ENCODE measurements at places on chromosomes 2 and 18.
A peak's percentile ranks its signal among the peaks of the same experiment; 100 is the strongest.

- DNase-seq: no peak
Measured at GRCh38 chr2:46915281-46915810, at the start of gene MCFD2. Gene MCFD2, minus strand, starts transcription at chr2:46915806. Its CDS starts 6,635 bp downstream, at chr2:46909171.

DNA sequence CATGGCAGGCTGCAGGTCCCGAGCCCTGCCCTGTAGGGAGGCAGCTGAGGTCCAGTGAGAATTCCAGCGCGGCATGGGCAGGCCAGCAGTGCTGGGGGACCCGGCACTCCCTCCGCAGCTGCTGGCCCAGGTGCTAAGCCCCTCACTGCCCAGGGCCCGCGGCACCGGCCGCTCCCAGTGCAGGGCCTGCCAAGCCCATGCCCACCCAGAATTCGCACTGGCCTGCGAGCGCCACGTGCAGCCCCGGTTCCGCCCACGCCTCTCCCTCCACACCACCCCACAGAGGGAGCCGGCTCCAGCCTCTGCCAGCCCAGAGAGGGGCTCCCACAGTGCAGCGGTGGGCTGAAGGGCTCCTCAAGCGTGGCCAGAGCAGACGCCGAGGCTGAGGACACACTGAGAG lies 158.5 kb upstream of the ACVR2A start:
- DNase-seq: no peak

DNA sequence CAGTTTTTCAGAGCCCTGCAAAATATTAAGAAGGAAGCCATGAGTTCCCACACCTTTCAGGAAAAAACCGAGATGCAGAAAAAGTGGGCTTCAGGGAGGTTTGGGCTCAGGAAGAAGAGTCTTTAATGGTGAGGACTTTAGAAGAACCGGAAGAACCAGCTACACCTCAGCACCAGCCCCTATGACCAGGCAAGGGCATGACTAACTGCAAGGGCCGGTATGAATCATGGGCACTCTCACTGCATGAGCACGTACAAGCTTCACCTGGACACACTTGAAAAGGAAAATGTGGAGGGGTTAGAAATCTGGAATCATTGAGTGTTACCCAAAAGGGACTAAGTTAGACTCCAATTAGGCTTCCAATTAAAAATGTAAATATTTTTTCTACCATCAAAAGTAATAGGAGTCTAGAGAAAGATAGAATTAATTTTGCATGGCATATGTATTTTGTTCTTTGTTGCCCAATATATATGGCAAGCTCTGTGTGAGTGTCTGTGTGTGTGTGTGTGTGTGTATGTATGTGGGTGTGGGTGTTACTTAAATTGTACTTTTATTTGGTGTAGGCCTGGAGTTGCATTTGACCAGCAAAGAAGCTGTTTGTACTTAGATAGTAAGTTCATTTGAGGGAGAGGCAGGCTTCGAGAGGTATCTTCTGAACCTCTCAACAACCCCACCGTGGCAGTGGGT lies 66.5 kb upstream of the THUMPD2 start:
- no peak for DNase-seq

DNA sequence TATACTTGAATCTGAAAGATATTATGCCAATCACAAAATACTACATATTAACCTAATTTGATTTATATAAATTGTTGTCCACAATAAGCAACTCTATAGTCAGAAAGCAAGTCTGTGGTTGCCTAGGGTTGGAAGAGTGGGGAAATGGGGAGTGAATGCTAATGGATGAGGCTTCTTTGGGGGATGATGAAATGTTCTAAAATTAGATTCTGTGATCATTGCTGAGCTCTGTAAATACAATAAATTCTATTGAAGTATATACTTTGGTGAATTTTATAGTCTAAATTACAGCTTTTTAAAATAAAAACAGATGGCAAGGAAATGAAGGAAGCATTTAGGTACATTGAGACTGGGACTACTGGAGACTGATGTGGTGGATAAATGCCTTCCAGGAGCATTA lies 275.5 kb downstream of the MBD2 start:
- DNase-seq: no peak

- no peak for DNase-seq
Measured at GRCh38 chr2:177818412-177818811, 254.2 kb downstream of the PDE11A start.

GRCh38 chr18:42163321-42163720 lies 208.3 kb downstream of the PIK3C3 start:
- DNase-seq: no peak

GRCh38 chr18:59265246-59265973 lies 7.8 kb downstream of the RAX start:
- DNase-seq: peak; percentile 64

DNA sequence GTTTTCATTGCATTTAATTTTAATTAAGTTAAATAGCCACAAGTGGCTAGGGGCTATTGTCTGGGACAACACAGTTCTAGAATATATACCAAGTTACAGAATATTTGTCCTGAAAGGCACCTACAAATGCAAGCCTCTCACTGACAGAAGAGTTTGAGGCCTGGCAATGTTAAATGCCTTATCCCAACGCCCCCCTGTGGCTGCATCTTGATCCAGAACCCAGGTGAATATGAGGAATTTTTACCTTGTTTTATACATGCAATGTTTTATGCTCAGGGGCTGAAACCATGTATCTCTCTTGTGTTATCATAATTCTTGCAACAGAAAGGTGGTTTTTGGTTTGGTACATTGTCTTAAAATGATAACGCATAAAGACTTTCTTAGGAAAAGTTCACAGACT lies 71.8 kb upstream of the SEC11C start:
- DNase-seq: no peak

DNA sequence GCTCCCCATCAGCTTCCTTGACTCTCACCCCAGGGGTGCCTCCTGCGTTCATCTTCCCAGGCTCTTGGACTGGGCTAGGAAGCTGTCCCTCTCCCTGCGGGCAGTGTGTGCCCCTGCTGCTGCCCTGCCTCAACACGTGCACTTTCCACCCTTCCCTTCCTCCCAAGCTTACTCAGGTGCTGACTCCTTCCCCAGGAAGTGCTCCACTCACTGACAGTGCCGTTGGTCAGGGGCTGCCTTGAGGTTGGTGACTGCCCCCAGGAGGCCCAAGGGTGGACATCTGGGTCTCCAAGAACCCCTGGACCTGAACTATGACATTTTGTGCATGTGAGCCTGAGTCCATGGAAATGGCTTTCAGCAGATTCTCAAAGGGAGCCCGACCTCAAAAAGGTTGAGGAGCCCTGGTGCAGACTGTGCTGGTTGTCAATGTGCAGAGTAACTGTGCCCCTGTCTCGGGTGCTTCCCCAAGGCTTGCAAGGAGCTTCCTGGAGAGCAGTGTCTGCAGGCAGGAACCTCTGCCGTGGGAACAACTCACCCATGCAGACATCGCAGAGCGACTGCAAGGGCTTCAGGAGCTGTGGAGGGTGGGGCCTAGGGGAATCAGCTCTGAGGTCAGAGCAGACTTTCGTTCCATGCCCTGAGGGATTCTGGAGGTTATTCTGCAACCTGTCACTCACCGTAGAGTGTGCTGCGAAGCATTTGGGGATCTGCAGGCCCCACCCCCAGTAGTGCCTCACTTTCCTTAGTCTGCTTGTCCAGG lies 116.5 kb upstream of the MCFD2 start:
- DNase-seq: no peak

DNA sequence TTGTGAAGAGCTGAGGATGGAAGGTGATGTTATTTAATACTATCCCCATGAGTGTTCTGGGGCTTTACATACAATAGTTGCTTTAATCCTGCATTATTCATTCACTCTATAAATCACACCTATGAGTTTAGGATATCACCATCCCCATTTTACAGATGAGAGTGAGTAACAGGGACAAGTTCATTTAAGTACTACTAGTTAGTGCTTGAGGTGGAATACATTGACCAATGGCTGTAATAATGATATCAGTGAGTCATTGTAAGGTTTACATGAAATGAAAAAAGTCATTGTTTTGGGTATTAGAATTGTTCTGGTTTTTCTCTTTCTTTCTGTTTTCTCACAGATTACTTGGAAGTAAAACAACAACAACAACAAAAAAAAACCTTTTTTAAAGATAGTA lies 42.5 kb downstream of the TANC1 start:
- no peak for DNase-seq

DNA sequence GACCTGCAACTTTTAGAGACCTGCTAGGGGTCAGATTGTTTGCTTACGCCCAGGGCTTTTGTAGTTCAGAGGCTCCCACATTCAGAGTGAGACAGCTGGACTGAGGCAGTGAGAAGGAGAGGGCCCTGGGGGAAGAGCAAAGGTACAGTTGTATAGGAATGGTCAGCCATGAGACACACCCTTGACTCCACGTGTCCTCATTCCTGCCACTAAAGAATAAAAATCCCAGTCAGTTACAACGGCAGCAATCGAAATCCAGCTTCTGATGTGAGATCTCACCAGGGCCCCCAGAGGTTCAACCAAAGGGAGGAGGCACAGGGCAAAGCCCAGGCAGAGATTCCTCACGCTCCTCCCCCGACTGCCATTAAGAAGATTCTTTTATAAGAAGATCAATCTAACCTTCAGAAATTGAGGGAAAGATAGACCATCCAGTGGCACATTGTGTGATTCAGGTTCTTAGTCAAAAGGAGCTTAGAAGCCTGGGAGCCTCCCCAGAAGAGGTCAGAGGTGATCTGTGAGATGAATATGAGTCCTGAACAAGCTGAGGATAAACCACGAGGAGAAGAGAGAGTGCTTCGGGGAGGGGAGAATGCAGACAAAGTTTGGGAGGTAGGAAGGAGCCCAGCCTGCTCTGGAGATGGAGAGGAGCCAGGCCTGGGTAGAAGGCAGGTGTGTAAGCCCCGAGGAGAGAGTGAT lies 317.0 kb downstream of the CYP26B1 start:
- DNase-seq: no peak

- peak; percentile 80 for DNase-seq
Measured at GRCh38 chr2:156333951-156334495, 1.5 kb upstream of the NR4A2 start.

GRCh38 chr2:151770995-151771394 lies 36.7 kb upstream of the NEB start:
- no peak for DNase-seq

GRCh38 chr18:32732165-32732564 lies 40.7 kb downstream of the KLHL14 start:
- no peak for DNase-seq

GRCh38 chr2:237041231-237041630 lies 44.5 kb upstream of the COPS8 start:
- DNase-seq: no peak

GRCh38 chr2:203400805-203401585 lies 72.8 kb downstream of the ABI2 start:
- no peak for DNase-seq

GRCh38 chr18:13614641-13615288 lies 111.6 kb downstream of the FAM210A start:
- DNase-seq: peak; percentile 82

DNA sequence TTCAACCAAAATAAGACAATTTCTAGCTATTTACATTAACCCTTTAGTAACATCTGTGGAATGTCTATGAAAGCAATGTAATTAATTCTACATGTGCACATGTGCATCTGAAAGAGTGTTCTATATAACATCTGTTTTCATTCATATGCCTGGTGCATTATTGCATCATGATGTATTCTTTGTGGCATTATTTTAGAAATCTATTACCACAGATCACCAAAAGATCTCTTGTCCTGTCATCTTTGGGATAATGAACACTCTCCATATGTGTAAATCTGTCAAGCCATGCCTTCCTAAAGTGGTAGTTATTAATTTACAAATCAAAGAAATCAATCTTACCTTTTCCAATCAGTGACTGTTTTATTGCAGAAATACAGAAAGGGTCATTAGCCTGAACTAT lies 86.9 kb downstream of the TRIB2 start:
- no peak for DNase-seq

DNA sequence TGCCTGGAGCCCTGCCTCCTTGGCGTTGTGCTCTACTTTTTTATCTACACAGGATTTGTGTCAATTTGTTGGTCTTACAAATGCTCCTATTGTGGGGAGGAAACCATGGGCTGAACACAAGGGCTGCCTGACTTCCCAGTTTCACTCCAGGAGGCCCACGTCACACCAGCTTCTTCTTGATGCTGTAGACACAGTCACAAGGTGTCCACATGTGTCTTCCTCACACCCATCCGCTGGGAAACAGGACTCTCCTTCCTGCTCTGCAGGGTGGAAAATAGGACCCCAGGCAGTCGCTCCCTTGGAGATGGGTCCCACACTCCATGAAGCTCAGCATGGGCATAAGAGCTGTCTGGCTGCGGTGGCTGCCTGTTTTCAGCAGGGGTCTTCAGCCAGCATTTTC lies 468.2 kb downstream of the EPHA4 start:
- no peak for DNase-seq

- DNase-seq: no peak
Measured at GRCh38 chr2:174840436-174840835, 76.2 kb upstream of the CHRNA1 start.

- DNase-seq: no peak
Measured at GRCh38 chr2:86603905-86604304, 19.8 kb downstream of the RNF103 start.

DNA sequence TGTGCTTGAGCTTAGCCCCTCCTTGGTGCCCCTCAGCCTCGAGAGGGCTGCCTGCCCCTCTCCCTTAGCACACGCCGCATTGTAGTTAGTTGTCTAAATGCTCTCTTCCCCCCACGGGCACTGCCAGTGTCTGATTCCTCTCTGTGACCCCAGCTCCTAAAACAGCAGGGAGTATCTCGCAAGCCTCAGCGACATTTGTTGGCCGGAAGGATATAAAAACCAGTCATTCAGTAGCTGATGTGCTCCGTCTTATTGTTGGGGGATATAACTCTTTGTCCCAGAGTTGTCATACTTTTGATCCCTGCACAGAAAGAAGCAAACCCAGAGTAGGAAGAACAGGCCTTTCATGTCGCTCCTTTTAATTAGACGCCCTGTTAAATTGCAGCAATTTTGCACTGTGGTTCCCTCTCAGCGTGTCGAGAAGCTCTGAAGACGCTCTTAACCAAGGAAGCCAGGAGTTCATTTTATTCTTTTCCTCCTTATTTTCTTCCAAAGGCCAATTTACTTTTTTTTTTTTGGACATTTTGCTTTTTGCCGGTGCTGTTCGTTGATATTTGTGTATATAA lies 201.8 kb downstream of the KLHL29 start:
- DNase-seq: no peak

DNA sequence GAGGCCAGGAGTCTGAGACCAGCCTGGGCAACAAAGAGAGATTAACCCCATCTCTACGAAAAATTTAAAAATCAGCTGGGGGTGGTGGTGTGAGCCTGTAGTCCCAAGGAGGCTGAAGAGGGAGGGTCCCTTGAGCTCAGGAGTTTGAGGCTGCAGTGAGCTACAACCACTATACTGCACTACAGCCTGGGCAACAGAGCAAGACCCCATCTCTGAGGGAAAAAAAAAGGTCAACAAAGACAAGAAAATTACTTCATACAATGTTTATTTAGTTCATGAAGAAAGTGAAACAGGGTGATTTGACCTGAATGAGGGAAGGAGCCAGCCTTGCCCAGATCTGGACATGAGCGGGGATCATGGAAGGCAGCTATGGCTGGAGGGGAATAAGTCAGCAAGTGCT lies 59.1 kb downstream of the TMEM163 start:
- DNase-seq: no peak

DNA sequence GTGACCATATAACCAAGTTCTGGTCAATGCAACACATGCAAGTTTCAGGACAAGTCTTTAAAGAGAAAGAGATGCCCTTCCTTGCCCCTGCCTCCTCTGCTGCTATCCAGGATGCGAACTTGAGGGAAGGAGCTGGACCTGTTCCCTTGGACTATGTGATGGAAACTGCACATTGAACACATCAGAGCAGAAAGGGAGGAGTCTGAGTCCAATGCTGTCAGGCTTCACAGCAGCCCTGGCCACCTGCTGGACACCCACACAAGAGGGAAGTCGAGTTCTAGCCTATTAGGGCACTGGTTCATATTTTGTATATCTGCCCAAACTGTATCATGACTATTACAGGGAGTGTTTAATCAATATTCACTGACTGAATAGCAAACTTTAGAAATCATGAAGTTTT lies 38.3 kb upstream of the TEX51 start:
- no peak for DNase-seq

Measured in activated CD8-positive, alpha-beta memory T cell treated with anti-CD3 and anti-CD28 coated beads, Interleukin-2, amount 10 ng/mL, durations not matched to agents 7 days and 5 days (primary cell).